NCI-H526 (cell line): ENCODE measurements at places on chromosomes 5 and 9.

GRCh38 chr5:149387982-149388381, 8.9 kb upstream of the IL17B start:
- DNase-seq, result no peak

DNA sequence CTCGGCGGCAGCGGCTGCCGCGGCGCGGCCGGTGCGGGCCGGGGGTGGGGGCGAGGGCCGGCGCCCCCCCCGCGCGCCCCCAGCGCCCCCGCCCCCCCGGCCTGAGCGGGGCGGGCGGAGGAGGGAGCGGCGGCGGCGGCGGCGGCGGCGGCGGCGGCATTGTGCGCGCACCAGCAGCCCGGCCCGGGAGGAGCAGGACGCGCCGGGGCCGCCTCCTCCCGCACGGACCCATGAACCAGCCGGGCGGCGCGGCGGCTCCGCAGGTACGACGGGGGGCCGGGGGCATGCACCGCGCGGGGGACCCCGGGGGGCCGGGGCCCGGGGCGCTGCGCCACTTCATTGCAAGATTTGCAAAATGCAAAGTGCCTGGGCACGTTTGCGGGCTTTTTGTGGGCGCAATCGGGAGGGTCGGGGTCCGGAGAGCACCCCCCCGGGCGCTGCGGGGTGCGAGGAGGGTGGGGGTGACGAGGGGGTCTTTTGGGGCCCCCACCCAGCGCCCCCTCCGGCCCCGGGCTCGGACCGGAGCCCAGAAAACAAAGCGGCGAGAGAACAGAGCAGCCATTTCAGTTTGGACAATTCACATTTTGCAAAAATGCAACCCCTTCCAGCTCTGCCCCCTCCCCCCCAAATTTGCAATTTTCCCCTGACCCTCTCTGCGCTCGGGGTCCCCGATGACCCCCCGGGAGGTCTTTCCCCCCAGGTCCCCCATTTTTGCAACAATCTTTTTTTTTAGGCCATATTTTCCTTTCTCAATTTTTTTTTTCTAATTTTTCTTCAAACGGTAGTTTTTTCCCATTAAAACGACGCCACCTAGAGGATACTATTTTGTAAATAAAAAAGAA, at the start of gene ZNF618:
Gene ZNF618 (plus strand): TSS at position 159 of the 842 bp plus-strand sequence. CDS start 72 bp downstream, at position 231.
- DNase-seq, result peak; percentile 59

DNA sequence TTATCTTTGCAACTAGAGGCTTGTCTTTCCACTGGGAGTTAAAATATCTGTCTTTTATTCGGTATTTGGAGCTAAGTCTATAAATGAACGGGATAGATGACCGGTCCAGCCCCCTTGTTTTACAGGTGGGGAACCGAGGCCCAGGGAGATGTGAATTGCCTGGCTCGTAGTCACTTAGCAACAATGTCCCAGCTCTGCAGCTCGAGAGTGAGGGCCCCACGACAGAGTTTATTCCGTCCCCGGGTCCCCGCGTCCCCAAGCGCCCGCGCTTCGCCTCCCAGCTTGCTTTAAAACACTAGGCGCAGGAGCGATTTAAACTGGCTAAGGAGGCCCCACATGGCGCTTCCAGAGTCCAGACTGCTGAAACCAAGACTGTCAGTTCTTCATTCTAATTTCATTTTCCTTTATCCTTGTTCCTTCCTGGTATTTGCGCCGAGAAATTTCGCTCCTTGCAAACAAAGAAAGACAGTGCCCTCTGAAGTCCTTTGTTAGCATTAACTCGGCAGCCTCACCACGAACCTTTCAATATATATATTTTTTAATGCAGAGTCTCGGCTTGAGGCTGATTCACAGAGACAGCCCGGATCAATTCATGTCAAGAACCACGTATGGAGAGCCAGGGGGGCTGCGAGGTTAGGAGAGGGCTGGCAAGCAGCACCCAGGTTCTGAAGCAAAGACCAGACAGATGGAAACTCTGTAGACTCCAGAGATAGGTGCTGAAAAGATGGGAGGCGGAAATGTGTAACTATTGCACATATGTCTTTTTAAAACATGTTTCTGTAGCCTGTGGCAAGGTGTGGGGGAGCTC, 1.4 kb upstream of the ENC1 start:
- peak; percentile 55 for DNase-seq

DNA sequence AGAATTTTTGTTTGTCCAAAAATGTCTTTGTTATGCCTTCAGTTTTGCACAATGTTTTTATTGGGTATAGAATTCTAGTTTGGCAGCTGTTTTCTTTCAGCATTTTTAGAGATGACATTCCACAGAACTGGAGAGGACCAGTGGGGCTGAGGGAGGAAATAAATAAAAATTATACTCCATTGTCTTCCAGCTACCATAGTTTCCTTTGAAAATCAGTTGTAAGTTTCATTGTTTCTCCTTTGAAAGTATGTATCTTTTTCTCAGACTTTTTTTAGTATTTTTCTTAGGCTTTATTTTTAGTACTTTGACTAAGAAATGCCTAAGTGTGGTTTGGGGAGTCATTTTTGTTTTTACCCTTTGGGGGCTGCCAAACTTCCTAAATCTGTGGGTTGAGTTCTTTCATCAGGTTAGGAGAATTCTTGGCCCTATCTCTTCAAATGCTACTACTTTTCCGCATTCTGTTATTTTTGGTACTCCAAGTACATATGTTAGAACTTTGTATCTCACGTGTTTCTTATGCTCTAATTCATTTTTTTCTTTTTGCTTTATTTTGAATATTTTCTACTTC, 15.2 kb upstream of the FBLL1 start:
- no peak for DNase-seq

DNA sequence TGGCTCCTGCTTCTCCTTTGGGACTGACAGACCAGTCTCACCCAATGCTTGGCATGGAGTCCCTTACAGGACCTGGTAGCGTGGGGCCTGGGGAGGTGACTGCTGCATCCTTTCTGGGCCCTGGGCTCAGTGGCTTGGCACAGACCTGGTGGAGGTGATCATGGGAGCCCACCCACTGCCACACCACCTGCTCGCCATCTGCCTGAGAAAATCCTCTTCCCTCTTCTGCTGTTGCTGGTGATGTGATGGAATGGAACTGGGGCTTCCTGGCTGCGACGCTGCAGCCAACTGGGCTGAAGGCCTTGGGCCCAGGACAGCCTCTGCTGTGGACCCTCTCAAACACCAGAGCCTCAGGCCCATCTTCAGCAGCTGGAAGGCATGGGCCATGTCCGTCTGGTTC, 122.5 kb upstream of the PANK3 start:
- no peak for DNase-seq

GRCh38 chr5:32255540-32255900, 57.2 kb downstream of the MTMR12 start:
- no peak for DNase-seq

DNA sequence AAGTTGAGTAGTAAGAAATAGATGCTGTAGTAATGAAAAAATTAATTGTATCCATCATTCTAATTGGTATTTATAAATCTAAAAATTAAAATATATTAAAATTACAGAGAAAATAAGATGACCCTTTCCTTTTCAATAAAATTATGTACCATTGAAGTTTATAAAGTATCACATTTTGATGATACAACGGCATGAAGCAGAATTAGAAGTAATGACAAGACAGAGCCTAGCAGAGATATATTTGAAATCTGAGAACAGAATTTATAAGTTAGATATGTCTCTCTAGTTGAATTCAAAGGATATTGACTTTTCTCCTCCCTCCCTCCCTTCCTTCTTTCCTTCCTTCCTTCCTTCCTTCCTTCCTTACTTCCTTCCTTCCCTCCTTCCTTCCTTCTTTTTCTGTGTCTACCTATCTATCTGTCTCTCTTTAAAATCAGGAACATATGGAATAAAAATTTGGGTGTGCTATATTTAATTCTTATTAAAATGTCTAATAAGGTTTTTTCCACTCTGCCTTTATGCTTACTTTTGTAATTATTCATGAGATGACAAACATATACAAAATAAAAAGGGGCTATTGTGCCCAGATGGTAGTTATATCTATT, 258.5 kb upstream of the CD180 start:
- no peak for DNase-seq

DNA sequence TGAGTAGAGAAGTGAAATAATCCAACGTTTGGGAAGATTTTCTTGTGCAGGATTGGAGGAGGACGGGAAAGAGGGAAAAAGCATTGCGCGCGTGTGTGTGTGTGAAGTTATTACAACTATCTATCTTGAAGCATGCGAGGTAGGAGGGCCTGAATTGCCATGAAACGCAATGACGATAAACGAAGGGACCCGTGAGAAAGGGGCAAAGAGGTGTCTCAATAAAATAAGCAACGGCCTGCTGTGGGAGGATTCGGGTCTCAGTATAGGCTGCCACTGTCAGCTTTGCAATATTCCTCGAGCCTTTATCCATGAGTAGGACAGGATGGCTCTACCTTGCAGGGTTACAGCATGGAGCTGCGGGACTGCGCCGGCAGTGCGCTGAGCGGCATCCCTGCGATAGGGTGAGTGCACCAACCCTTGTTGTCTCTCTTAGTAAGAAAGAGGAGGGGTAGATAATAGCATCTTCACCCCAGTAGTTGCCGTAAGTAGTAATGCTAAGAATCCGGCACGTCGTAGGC, 631 bp upstream of the RCL1 start:
- peak; percentile 83 for DNase-seq

DNA sequence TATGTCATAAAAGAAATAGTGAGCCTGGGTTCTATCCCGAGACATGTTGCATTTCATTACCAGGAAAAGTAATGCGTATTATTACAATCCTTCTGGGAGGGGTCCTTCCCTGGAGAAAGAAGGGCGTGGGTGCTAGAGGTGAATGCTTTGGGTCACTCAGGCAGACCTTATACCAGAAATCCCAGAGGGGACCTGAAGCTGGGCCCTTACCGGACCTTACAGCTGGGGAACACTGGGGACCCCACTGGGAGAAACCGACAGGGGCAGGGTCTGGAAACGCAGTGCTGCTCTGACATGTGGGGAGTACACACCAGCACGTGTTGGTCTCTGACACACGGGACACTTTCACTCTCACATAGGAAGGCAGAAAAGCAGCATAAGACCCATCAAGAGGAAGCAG, 71.3 kb downstream of the LMNB1 start:
- DNase-seq, result no peak

DNA sequence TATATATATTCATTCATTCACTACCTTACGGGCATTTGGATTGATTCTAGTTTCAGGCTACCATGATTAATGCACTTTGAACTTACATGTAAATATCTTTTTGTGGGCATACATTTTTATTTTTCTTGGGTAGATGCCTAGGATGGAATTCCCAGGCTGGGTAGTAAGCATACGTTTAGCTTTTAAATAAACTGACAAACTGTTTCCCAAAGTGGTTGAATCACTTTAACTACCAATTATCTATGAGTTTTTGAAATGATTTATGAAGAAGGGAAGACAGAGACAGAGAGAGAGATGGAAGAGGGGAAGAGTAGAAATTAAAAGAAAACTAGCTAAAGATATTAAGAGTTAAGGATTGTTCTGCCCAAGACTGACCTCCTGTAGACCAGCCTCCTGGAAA, 612.6 kb downstream of the PSAT1 start:
- DNase-seq, result no peak

DNA sequence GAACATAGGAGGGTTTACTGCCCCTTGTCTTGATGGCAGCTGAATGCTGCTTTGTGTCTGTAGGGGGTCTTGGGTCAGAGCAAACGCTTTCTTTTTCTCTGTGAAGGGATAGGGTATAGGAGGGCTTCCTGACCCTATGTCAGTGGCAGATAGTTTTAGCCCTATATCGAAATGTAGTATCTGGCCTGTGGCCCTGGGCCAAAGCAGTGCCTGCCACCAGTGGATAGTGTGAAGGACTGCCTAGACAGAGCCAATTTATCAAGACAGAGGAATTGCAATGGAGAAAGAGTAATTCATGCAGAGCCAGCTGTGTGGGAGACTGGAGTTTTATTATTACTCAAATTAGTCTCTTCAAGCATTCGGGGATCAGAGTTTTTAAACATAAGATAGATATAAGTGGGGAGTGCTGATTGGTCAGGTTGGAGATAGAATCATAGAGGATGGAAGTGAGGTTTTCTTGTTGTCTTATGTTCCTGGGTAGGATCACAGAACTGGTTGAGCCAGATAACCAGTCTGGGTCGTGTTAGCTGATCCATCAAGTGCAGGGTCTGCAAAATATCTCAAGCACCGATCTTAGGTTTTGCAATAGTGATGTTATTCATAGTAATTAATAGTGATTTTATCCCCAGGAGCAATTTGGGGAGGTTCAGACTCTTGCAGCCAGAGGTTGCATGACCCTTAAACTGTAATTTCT, 178.5 kb downstream of the GDNF start:
- DNase-seq, result no peak

- no peak for DNase-seq
Observed at GRCh38 chr5:96339862-96340261, 93.2 kb downstream of the PCSK1 start.

GRCh38 chr9:77592476-77592875, 55.6 kb downstream of the GNA14 start:
- no peak for DNase-seq

GRCh38 chr5:150209099-150209635, 19.3 kb downstream of the SLC6A7 start:
- no peak for DNase-seq

- DNase-seq, result no peak
Observed at GRCh38 chr5:62083247-62083646, 222.8 kb upstream of the KIF2A start.

DNA sequence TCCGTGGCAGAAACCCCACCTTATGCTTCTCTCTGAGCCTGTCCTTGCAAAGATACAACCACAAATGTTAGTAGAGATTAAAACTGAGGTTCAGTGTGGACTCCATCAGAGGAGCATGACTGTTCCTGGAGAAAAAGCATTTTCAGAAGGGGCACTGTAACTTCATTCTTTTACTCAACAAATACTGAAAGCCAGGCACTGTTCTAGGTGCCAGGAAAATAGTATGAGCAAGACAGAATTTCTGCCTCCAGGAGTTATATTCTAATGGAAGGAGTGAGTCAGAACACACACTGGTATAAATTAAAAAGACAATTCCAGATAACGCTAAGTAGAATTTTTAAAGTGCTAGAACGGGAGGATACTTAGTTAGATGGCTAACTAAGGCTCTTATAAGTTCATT, 251.4 kb upstream of the GAS1 start:
- DNase-seq, result no peak

DNA sequence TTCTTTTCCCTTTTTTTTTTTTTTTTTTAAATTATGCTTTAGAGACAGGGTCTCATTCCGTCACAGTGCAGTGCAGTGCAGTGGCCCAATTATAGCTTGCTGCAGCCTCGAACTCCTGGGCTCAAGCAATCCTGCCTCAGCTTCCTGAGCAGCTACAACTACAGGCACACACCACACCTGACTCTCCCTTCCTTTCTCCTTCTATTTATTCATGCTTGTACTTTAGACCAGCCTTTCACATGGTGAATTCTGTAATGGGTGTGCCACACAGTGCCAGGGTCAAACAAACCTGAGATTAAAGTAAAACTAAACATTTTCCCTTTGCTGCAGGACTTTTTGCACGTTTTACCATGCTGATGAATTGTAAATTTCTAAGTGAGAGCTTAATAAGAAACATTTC, 8.0 kb downstream of the SH3RF2 start:
- DNase-seq, result no peak
